Karpas-422 (cell line): ENCODE measurements at places on chromosomes 6 and 20.
A peak's percentile ranks its signal among the peaks of the same experiment; 100 is the strongest.

GRCh38 chr6:105936972-105937371 lies 149.2 kb upstream of the PRDM1 start:
- H3K27ac ChIP-seq, result no peak overlapping the region
- no peaks in the 10 kb centered on the region for H3K4me1 ChIP-seq
- no peak overlapping the region for H3K4me3 ChIP-seq
- H3K36me3 ChIP-seq, result no peaks in the 10 kb centered on the region

GRCh38 chr6:52306972-52307870 lies 22.7 kb upstream of the MCM3 start:
- H3K4me3 ChIP-seq, result no peak overlapping the region
- H3K36me3 ChIP-seq, result no peaks in the 10 kb centered on the region
- H3K4me1 ChIP-seq, result peaks cover 19% of the 10 kb centered on the region
- no peak overlapping the region for H3K27ac ChIP-seq
- no peaks in the 10 kb centered on the region for H3K27me3 ChIP-seq
- DNase-seq, result no peak

DNA sequence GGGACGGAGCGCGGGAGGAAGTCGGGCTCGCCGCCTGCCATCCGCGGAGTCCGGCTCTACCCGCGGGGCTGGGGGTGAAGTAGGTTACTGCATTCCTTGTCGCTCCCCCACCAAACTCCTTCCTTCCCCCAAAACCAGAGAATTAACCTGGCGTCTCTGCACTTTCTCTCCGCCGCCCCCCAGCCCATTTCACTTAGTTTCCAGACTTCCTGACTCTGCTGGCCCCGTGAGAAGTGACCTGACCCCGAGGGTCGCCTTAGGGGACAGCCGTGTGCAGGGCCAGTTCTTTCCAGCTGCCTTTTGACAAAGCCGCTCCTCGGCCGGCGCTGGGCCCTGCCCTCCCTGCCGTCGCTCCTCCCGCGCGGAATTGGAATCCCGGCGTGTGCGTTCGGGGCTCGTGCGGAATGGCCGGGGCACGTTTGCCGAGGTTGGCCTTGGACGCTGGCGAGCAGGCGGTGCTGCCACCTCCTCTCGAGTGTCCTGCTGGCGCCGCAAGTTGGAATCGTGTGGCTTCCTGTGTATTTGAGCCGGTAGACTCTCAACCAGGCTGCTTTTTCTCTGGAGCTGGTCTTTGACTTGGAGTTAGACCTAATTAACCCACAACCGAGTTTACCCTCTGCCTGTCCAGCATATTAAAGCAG lies 650 bp downstream of the DCBLD1 start:
- H3K27me3 ChIP-seq, result no peaks in the 10 kb centered on the region
- no peak for DNase-seq
- H3K4me1 ChIP-seq, result peaks cover 9% of the 10 kb centered on the region
- H3K27ac ChIP-seq, result no peak overlapping the region
- H3K36me3 ChIP-seq, result no peaks in the 10 kb centered on the region

DNA sequence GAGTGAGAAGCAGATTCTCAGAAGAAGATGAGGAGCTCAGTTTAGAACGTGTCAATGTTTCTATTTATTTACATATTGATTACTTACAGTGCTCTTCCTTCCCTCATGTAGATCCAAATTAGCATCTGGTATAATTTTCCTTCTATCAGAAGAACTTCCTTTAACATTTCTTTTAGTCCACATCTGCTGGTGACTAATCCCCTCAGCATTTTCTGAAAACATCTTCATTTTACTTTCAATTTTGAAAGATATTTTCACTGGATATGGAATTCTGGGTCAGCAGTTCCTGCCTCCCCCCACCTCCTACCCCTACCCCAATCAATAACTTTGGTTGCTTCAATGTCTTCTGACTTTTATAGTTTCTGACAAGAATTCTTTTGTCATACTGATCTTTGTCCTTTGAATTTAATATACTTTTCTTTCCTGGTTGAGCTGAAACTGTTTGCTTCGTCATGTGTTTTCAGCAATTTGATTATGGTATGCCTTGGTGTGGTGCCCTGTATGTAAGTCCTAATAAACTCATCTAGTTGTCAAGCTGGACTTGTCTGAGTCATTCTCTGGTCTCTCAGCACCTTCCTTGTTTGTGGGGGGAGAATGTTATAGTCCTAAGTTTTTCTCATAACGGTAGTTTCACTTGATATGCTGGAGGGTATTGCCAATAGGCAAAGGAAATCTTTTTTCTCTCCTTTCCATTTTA lies 57.0 kb downstream of the SMPDL3A start:
- DNase-seq, result no peak
- no peaks in the 10 kb centered on the region for H3K4me1 ChIP-seq
- H3K36me3 ChIP-seq, result no peaks in the 10 kb centered on the region
- H3K4me3 ChIP-seq, result no peak overlapping the region
- no peak overlapping the region for H3K27ac ChIP-seq

GRCh38 chr6:87936065-87936464 lies 111.6 kb upstream of the SPACA1 start:
- H3K4me3 ChIP-seq, result no peak overlapping the region
- H3K36me3 ChIP-seq, result no peaks in the 10 kb centered on the region
- no peak overlapping the region for H3K27ac ChIP-seq
- no peak for DNase-seq

GRCh38 chr20:22974354-22974753 lies 60.8 kb upstream of the SSTR4 start:
- DNase-seq, result peak; percentile 78
- no peak overlapping the region for H3K4me3 ChIP-seq
- no peak overlapping the region for H3K27ac ChIP-seq
- no peaks in the 10 kb centered on the region for H3K36me3 ChIP-seq
- H3K4me1 ChIP-seq, result no peaks in the 10 kb centered on the region

GRCh38 chr6:14880677-14881076 lies 365.2 kb upstream of the JARID2 start:
- no peaks in the 10 kb centered on the region for H3K36me3 ChIP-seq
- H3K4me1 ChIP-seq, result no peaks in the 10 kb centered on the region
- no peak for DNase-seq
- no peak overlapping the region for H3K27ac ChIP-seq

DNA sequence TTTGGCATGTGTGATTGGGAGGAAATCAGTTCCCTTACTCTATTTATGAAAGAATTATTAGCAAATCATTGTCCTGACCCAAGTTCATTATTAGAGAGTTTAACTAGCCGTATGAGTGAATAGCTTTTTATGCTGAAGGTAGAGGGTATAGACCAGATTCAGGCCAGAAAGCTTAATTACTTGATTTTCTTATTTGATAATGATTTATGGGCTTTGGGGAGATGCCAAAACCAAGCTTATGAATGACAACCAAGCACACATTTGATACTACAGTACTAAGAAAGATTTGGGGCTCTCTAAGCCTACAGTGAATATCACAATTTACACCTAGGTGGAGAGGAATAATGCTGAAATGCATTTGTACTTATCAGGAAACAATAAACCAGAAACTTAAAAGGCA lies 193.2 kb downstream of the ARHGAP18 start:
- H3K27ac ChIP-seq, result no peak overlapping the region
- no peak for DNase-seq
- no peaks in the 10 kb centered on the region for H3K27me3 ChIP-seq
- H3K4me1 ChIP-seq, result no peaks in the 10 kb centered on the region

DNA sequence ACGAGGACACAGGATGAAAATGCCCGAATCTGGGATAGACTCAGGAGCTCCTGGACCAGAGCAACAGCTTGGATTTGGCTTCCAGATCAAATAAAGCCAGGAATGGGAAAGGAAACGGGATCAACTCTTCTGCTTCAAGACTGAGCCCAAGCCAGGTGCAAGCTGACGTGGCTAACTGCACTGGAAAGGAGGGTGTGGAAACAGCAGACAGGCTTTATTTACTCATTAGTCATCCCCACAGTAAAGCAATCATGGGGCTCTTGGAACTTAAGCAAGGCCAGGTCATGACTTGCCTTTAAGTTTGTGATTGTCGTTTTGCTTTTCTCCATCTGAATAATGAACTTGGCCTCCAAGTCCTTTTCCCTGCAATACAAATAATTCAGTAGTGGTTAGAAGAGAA lies 45.2 kb downstream of the KIF16B start:
- H3K4me3 ChIP-seq, result no peak overlapping the region
- H3K27me3 ChIP-seq, result no peaks in the 10 kb centered on the region
- H3K27ac ChIP-seq, result no peak overlapping the region
- no peaks in the 10 kb centered on the region for H3K36me3 ChIP-seq

DNA sequence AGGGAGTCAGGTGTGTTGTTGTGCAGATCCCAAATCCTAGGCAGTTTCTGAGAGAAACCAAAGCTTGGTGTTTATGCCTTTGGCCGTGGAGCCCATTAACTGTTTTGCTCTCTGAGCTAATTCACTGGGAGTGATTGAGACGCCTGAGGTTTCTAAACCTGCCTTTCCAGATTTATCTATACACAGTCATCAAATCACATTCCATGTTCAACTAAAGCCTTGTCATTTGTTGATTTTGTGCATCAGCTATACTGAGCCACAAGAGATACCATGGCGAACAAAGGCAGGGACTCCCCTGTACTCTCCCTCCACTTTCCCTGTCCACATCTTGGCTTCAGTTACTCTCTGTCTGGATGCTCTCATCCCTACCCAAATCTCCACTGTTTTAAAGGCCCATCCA lies 229.7 kb upstream of the PMEPA1 start:
- no peak for DNase-seq
- peaks cover under 1% of the 10 kb centered on the region; the same call in 1 of the 2 replicates for H3K4me1 ChIP-seq
- H3K4me3 ChIP-seq, result no peak overlapping the region
- H3K27me3 ChIP-seq, result no peaks in the 10 kb centered on the region; the same call in 1 of the 2 replicates
- no peaks in the 10 kb centered on the region for H3K36me3 ChIP-seq
- H3K27ac ChIP-seq, result no peak overlapping the region

GRCh38 chr6:6760002-6760401 lies 171.5 kb downstream of the LY86 start:
- no peaks in the 10 kb centered on the region for H3K27me3 ChIP-seq
- peak; percentile 42 for DNase-seq
- H3K36me3 ChIP-seq, result no peaks in the 10 kb centered on the region
- H3K4me3 ChIP-seq, result no peak overlapping the region
- no peak overlapping the region for H3K27ac ChIP-seq

DNA sequence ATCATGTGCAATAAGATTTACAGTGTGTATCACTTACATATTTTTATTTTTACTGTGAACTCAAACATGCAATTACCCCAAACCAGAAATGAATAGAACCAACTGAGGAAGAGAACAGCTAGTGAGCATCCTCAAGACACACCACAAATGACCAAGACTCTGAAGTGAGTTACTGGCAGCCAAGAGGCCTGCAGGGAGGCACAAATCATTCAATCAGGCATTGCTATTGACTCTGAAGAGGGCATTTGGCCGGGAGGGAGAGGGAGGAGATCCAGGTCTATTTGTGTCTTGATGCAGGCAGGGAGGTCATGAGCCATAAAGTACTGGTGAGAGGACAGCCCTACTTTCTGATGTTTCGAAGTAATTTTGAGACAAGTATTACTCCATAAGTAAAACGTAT lies 257.7 kb downstream of the BCKDHB start:
- no peaks in the 10 kb centered on the region for H3K36me3 ChIP-seq
- H3K4me3 ChIP-seq, result no peak overlapping the region
- no peaks in the 10 kb centered on the region for H3K4me1 ChIP-seq
- H3K27ac ChIP-seq, result no peak overlapping the region

DNA sequence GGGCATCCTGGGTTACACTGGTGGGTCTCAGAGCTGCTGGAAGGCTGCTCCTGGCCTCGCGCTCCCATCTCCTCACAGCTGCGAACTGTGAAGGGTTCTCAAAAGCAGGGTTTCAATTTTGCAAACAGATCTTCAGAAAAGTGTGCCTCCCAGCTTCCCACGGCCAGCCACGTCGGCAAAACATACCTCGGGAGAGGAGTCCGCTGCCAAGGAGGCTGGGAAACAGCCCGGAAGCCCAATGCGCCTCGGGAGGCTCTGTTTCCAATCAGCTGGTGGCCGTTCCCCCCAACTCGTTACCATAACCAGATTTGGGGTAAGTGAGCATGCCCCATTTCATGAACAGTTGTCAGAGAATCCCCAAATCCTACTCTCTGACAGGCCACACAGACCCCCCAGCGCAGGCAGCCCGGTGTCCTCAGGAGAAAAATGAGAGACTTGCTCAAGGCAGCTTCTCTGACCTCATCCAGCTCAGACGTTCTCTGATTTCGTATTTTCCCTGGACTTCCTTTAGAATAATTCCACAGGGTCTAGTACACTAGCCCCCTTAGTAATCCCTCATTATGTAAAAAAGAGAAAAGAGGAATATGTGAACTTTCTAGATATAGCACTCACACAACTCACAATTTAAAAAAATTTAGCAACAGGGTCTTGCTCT lies 98.4 kb downstream of the SNX5 start:
- H3K36me3 ChIP-seq, result no peaks in the 10 kb centered on the region
- H3K27ac ChIP-seq, result no peak overlapping the region
- no peaks in the 10 kb centered on the region for H3K27me3 ChIP-seq
- no peak overlapping the region for H3K4me3 ChIP-seq
- no peak for DNase-seq

- no peak overlapping the region for H3K27ac ChIP-seq
- peak; percentile 91 for DNase-seq
Observed at GRCh38 chr20:57526087-57526884, 1.3 kb upstream of the CTCFL start.

DNA sequence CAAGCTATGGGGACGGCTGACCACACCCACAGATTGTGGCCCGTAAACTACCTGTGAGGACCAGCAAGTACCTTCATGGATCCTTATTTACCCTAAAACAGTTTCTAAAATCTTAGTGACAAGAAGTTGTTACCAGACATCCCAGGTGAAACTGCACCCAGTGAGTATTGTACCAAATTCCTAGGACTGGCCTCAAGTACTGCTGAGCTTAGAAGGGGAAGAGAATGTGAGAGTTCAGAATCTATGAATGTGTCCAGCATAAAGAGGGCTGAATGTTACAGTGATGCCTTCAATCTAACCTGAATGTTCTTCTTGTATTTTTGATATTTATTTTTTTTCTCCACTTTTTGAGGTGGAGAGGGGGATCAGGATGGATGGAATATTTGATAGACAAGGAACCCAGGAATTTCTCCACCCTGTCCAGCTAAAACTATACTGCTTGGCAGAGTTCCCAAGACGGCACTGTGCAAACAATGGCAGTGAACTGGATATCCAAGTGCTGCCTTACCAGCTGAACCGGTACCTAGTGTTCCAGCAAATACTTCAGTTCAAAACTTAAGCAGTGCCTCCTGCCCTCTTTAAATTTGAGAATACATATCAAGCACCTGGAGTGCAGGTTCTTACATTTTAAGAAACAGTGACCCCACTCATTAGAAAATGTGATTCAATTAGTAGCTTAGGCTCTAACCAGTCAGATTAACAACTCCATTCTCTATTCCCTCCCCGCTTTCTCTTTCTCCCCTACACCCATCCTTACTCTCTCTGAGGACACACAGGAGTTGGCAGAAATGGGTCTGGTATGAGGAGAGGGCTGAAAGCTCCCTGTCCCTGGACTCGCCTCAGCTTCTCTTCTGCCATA lies 427.3 kb upstream of the FLRT3 start:
- no peak for DNase-seq
- no peaks in the 10 kb centered on the region for H3K27me3 ChIP-seq
- H3K4me1 ChIP-seq, result no peaks in the 10 kb centered on the region
- no peak overlapping the region for H3K4me3 ChIP-seq

GRCh38 chr6:1633366-1634021 lies 23.8 kb downstream of the FOXC1 start:
- no peak overlapping the region for H3K4me3 ChIP-seq
- no peaks in the 10 kb centered on the region for H3K36me3 ChIP-seq
- no peak for DNase-seq
- H3K27me3 ChIP-seq, result no peaks in the 10 kb centered on the region
